GM12892 (cell line): ENCODE measurements at places on chromosomes 7 and 10.

DNA sequence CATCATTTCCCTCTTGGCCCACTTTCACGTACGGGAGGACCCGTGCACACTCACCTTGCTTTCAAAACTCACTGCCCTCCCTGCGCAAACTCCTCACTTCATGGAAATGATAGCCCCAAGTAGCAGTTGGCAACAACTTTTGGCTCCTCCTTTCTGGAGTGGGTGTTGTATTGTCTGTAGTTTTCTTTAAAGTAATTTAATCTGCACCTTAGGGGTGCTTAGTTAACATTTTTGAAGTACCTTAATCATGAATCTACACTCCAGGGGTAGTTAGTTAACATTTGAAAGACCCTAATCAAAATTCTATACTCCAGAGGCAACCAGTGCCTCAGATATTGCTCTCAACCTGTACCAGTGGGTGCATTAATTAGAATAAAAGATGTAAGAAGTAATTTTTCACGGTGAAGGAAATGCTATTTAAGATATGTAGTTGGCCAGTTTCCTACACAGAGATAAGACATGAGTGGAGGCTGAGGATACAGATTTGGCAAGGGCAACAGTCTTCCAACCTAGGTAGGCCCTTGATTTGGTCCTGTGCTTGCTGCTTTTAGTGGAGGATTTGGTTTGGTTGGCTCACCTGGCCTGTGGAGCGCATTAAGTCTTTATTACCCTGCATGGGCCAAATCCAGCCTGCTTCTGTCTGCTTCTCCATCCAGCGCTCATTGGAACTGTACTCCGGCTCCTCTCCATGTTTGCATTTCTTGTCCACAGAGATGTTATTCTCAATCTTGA lies 93.0 kb downstream of the EXOC4 start:
- DNase-seq, result no peak

DNA sequence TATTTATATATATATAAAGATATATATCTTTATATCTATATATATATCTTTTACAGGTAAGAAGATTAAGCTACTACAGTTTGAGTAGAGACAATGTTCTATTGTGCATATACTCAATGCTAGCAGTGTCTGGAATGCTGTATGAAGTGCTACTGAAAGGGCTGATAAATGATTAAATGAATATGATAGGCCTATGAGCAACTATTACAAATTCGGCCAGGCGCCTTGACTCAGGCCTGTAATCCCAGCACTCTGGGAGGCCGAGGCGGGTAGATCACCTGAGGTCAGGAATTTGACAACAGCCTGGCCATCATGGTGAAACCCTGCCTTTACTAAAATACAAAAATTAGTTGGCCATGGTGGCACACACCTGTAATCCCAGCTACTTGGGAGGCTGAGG lies 297.1 kb downstream of the CACNA2D1 start:
- DNase-seq, result no peak

DNA sequence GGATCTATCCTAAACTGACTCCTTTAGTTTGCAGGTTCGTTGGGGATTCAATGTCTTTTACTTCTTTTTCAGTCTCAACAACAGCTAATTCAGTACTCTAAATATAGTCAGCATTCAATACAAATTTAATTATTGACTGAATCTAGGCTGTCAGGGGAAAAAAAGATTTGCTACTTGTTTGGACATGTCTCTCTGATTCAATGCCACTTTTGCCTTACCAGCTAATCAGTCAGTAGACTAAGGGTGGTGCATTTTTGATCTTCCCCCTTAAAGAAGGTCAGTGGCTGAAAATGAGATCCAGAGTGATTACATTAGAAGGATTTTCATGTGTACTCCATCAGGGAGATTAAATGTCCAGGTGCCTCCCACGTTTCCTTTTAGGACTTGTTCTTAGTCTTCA lies 145.1 kb downstream of the C1GALT1 start:
- DNase-seq, result no peak

DNA sequence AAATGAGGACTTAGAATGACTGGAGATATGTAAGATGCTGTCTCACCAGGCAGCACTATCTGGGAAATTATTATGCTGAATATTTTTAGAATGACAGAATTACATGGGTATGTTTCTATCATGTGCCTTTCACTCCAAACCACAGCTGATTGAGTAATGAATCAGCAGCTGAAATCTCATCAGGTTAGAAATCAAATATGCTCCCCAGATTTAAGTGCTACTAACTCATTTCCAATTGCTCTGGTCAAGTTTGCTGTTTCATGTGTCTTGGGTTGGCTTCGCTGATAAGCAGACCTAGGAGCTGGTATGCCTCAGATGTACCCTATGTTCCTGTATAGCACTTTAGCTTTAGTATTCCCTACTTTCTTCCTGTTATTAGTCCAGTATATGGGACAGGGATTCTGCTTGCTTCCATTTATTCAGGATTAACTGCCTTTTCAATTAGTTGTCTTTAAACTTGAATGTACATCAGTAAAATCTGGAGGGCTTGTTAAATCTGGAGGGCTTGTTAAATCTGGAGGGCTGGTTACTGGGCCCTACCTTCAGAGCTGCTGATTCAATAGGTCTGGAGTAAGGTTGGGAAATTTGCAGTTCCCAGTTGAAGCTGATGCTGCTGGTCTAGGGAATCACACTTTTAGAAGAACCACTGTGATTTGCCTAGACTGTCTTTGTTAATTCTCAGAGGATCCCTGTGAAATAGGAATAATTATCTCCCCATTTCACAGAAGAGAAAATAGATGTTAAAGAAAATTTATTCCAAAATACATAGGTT lies 172.9 kb downstream of the DKK1 start:
- no peak for DNase-seq
